ENCODE measurements at places on chromosomes 6 and 20.

GRCh38 chr20:45921337-45922189, 9.6 kb upstream of the PLTP start:
- no peak for DNase-seq

DNA sequence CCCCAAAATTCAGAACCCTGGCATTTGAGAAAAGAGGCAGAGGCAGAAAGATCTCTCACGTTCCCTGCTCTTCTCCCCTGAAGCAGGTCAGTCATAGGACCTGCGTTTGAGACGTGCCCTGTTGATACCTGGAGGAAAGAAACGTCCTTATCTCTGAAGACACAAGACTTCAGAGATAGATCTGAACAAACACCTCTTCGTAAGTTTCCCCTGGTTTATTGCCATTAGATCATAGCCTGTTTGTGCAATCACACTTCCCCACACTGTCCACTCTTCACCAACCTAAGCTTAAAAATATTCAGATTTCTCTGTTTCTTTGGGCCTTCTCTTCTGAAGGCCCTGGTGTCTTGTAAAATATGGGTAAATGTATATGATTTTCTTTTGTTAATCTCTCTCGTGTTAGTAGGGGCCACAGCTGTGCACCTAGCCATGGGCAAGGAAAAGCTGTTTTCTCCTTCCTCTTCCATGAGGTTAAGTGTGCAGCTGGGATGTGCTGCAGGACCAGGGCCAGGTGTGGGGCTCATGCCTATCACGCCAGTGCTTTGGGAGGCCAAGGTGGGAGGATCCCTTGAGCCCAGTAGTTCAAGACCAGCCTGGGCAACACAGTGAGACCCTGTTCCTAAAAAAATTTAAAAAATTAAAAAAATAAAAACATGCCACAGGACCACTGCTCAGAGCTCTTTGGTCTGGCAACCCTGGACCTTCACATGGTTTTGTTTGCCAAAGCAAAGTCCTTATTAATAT, 4.7 kb upstream of the SLC22A2 start:
- DNase-seq = no peak

DNA sequence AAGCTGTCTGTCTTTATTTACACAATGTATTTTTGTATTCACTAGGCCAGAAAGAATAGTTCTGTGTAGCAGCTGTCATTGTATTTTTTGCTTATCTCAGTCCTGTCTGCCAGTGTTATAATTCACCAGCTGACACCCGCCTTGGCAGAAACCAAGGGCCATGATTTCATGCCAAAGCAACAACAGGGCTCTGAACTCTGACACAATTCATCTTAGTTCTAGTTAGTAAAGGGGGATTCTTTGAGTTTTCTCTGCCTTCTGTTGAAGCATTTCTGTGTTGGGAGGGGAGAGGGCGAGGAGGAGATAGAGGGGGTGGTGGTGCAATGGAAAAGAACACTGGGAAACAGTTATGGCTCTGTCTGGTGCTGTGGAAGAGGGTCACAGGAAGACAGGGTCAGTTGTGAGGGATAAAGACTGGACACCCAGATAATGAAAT, 684.6 kb upstream of the MARCKS start:
- no peak for DNase-seq

GRCh38 chr20:13008761-13009681, at the start of gene SPTLC3:
Gene SPTLC3, plus strand, starts transcription at chr20:13008972. Its CDS starts 296 bp downstream, at chr20:13009268.
- DNase-seq = peak; percentile 46

- no peak for DNase-seq
These were observed 873 bp upstream of the GCM2 start for GRCh38 chr6:10882657-10883171.

GRCh38 chr6:27532820-27533538, 60.1 kb upstream of the ZNF184 start:
- DNase-seq = peak; percentile 67

GRCh38 chr20:35200267-35200666, 26.2 kb upstream of the MMP24 start:
- peak; percentile 88 for DNase-seq

GRCh38 chr6:123276546-123276980, 280.5 kb downstream of the CLVS2 start:
- DNase-seq = peak; percentile 0

GRCh38 chr20:63825331-63826118, 5.5 kb downstream of the ZBTB46 start:
- no peak for DNase-seq

DNA sequence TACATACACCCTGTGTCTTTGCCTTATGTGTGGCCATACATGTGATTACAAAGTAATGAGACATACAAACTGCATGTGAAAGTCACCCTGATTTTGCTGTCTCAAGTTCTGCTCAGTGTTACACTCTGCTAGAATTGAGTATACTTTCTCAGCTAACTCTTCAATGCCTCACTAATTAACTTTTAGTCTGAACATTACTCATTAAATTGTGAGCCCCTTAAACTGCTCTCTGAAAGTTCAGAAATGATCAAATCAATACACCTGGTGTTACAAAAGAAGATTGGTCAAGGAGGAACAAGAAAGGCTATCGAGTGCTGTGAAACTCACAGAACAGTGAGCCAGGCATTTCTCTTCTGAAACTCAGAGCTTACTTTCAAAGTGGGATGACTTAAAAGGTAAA, 71.3 kb downstream of the MKKS start:
- DNase-seq = no peak

GRCh38 chr6:85126485-85127167, 323.3 kb upstream of the NT5E start:
- peak; percentile 57 for DNase-seq

- peak; percentile 93 for DNase-seq
These were observed 612.3 kb downstream of the UTRN start for GRCh38 chr6:144897441-144897921.

GRCh38 chr6:2557181-2557720, 193.5 kb downstream of the MYLK4 start:
- no peak for DNase-seq

DNA sequence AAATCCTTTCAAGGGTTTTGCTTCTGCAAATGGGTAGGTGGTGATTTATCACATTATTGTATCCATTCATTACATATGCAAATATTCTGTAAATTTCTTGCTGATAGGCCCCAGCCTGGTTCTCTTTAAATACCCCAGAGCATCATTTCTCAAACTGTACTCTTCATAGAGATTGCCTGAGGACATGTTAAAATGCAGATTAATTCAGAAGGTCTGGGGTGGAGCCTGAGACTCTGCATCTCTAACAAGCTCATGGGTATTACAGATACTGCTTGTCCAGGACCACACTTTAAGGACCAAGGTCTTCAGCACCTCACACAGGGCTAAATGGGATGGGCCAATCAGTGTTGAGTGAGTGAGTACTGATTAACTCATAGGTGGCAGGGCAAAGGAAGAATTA, 46.3 kb downstream of the PKHD1 start:
- no peak for DNase-seq

GRCh38 chr20:16013631-16014030, 559.6 kb downstream of the KIF16B start:
- DNase-seq = no peak

- DNase-seq = no peak
These were observed 41.0 kb downstream of the PLEKHG1 start for GRCh38 chr6:150640556-150641209.

GRCh38 chr20:3815703-3816315, 4.5 kb upstream of the AP5S1 start:
- no peak for DNase-seq

DNA sequence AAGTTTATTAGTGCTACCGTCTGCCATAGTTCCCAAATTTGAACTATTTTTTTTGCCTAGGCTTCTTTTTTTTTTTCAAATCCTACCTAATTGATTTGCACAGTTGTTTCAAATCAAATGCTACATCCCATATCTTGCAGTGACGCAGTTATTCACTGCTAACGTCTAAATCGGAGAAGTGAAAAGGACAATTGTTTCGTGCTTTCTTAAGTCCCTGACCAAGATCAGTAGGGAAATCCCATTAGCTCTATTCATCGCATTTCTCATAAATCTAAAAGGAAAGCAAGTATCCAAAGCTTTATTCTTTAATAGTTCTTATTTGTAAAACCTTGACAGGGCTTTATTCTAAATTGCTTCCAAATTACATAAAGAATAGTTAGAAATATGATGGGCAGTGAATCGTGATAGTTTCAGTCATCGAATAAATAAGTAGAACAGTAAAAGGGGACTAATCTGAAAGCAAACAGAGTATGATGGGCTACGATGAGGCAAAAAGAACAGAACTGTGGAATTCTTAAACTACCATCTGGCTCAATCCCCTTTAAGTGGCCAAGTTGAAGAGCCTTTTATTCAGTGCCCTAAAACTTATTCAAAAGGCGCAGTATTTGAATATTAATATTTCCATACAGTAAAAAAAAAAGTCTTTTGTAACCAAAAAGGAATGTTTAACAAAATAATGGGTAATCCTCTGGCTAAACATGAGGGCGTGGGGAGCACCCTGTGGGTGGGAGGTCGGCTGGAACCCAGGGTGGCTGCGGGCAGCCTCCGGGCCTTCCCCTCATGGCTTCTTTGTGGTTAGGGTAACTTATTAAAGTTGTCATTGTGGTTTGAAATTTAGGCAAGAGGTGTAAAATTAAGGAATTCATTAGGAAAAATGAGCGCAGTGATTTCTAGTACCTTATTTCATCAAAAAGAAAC, 3.0 kb upstream of the ARID1B start:
- peak; percentile 24 for DNase-seq

DNA sequence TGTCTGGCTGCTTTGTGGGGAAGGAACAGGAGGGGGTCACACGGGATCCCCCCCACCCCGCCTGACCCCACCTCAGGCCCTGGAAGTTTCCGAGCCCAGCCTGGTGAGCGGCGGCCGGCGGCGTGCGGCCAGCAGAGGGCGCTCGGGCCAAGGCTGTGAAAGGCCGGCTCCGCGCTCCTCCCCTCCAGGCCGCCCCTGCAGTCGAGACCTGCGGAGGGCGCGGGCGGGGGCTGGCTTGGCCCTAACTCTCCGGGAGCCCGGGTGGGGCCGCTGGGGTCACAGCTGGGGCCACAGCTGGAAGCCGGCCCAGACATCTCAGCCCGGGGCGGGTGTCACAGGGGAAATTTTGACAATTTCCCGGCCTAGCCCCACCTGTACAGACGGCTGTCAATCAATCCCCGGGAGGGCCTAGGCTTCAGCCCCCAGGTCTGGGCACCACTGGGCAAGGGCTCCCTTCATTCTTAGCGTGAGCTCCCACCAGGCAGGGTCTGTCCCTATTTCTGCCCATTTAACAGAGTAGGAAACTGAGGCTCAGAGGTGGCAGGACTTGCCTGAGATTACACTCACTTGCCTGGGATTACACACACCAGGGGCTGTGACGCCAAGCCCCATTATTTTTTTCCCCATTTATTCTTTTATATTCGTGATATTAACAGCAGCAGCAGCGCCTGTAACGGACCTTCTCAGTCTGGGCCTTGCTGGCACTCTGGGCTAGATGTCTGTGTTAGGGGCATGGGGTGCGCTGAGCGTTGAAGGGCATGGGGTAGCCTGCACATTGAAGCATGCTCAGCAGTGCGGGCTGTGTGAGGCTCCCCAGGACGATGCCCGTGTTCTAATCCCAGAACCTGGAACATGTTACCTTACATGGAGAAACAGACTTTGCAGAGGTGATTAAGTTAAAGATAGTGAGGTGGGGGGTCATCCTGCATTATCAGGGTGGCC, 23.0 kb downstream of the ZBP1 start:
- DNase-seq = peak; percentile 27

DNA sequence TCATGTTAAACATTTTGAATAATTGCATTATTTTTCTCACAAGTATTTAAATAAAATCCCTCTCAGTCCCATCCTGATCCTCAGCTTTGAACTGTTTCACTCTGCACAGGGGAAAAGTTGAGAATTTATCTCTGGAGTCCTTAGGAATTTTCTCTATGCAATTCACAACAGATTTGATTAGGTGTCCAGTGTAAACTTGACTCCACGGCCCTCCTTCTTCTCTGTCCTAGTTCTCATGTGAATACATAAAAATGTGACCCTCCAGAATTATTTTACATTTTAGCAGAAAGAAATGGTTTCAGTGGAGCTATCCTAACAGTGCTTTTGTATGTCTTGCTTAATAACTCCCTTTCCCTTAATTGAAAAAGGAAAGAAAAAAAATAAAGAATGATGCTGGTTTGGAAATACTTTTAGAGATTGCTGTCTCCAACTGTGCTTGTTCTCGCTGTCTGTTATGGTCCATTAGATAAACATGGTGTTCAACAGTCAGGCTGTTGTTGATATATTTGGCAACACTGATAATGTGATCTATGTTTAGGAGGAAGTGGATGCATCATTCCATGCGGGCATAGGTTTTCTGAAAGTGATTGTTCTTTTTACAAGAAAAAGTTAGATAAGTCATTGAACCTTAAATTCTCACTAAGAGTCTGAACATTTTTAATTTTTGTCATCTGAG, 599.4 kb upstream of the CITED2 start:
- peak; percentile 73 for DNase-seq

- no peak for DNase-seq
These were observed 35.2 kb downstream of the AK9 start for GRCh38 chr6:109655761-109656262.

DNA sequence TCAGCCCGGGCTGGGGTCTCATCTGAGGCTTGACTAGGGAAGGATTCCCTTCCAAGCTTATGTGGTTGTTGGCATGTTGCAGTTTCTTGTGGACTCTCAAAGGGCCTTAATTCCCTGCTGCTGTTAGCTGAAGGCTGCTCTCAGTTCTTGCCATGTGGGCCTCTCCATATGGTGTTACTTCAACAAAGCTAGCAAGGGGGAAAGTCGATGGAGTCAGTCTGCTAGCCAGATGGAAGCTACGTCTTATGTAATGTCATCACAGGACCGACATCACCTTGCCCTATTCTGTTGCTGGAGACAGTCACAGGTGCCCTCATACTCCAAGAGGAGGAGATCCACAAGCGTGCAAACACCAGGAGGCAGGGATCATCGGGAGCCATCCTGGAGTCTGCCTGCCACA, 43.3 kb upstream of the ARMC2 start:
- no peak for DNase-seq

DNA sequence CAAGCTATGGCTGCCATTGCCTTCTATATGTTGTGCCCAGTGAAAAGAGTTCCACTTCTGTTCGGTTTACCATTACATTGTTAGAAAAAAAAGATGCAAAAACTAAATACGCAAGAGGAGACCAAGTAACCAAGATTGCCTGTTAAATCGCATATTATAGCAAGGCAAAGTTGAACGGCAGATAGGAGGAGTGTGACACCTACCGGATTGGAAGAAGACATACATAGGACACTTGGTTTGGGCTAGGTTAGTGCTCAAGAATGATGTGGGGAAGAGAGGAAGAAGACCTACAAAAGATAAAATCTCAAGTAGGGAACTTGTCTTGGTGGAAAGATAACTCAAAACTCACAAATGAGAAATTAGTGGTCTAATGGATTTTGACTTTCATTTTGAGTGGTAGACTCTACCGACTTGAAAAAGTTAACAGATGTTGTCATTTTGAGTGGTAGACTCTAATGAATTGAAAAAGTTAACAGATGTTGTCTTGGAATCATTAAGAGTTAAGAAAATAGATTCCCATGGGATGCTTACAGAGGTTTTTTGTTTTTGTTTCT, 95.5 kb downstream of the F13A1 start:
- peak; percentile 2 for DNase-seq

GRCh38 chr6:13463941-13464340, 23.5 kb downstream of the GFOD1 start:
- DNase-seq = no peak

GRCh38 chr6:124962639-124963415, 590 bp downstream of the RNF217 start:
- DNase-seq = no peak
